ENCODE measurements at places on chromosomes 13 and 19.

GRCh38 chr13:77833331-77833863 is 85.2 kb downstream of the EDNRB start:
- DNase-seq, result no peak

GRCh38 chr13:93316841-93317240 is 90.2 kb downstream of the GPC6 start:
- no peak for DNase-seq

DNA sequence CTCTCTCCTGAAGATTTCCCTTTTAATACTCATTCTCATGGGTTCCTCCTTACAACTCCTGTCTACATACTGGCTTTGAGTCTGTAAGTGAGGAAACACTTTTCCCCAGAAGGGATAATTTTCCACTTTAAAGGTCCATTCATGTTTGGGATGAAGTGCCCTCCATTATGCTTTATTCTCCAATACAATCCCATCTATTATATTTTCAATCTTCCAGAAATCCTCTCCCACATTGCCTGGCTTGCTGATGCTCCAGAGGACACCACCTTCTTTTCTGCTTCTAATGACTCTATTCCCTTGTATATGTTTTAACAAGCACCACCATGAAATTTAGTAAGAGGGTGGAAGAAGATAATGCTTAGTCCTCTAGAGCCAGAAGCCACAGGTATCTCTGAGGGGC is 92.7 kb upstream of the NBEA start:
- DNase-seq, result no peak

GRCh38 chr13:54198911-54199310 is 1170.3 kb downstream of the OLFM4 start:
- no peak for DNase-seq

GRCh38 chr13:74662905-74663304 is 528.7 kb upstream of the KLF12 start:
- no peak for DNase-seq

- no peak for DNase-seq
Measured at GRCh38 chr13:81927347-81927746, 1586.4 kb upstream of the SPRY2 start.

GRCh38 chr13:95784161-95784899 is 107.4 kb downstream of the DNAJC3 start:
- DNase-seq, result no peak

- DNase-seq, result no peak
Measured at GRCh38 chr13:40137400-40137799, 481.9 kb downstream of the COG6 start.

- no peak for DNase-seq
Measured at GRCh38 chr19:11382898-11383705, 1.0 kb downstream of the EPOR start.

DNA sequence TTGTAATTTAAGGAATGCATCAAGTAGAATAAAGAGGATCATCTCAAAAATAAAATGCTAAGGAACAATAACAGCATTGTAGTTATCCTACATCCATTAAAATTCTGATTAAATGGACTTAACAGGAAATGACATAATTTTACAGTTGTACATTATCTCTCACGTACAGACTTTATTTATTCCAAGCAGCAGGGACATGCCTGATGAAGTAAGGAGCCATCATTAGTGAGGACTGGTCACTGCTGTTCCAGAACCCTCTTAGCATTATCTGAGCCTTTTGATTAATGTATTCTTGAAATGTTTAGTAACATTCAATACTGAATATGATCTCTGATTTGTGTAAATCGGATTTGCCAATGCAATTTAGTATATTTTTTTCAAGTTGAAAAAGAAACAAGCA is 516.1 kb downstream of the DACH1 start:
- no peak for DNase-seq

Data from NCI-H1092 treated with DMSO at 0.1 percent for 48 hours (cell line).